ENCODE measurements at places on chromosomes 13 and 19. TPM values are rescaled to one million over a fixed set of nuclear protein-coding genes. Genes with fewer than 3 reads are reported as not detected.

Gene LIM2
- total RNA-seq, result not detected

DNA sequence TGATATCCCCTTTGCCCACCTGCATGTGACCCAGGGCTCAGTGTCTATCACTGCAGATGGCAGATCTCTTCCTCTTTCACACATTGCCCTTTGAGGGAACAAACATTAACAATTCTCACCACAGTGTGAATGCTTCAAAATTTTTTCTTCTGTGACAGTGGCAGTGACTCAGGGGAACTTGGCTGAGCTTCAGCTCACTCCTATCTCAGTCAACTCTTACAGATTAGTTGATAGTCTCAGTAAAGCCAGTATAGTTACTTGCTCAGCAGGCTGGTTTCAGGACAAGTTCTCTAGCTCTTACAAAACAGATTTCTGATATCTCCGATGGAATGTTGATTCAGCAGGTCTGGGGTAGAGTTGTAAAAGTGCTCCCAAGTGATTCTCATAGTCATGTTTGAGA, 166.9 kb downstream of the DLEU7 start:
- DNase-seq, result peak; percentile 60

GRCh38 chr13:89897681-89898080, 1449.8 kb upstream of the MIR17HG start:
- DNase-seq, result no peak

DNA sequence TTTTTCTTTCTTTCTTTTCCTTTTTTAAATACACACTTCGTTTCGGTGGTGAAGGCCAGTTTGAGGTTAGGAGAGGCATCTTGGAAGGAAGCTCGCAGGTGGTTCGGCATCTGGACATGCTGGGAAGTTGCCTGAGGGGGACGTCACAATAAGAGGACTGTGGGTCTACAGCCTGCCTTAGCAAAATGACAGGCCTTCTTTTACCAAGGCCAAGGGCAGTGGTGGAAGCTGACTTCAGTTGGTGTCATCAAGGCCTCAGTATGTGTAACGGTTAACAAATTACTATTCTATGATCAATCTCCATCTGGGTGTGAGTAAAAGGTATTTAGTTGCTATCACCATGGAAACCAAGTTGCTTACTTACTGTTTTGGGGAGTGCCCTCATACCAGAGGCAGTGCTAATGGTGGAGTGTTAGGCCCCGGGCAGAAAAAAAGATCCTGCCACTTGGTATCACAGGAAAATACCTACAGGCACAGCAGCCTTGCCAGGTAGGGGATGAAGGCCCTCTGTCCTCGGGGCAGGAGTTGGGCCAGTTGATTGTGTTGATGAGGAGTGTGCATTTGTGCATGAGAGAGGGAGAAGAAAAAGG, 10.3 kb downstream of the ACTN4 start:
- peak; percentile 64 for DNase-seq

Gene SSC5D
- 23.2 TPM for total RNA-seq

- peak; percentile 93 for DNase-seq
Measured at GRCh38 chr13:102798581-102799425, at the start of the genes BIVM and POGLUT2. Gene BIVM (plus strand): TSS chr13:102799119. CDS start chr13:102807268, 8,149 bp downstream. Gene POGLUT2 (minus strand): TSS chr13:102798976. CDS start chr13:102798670, 306 bp downstream.

DNA sequence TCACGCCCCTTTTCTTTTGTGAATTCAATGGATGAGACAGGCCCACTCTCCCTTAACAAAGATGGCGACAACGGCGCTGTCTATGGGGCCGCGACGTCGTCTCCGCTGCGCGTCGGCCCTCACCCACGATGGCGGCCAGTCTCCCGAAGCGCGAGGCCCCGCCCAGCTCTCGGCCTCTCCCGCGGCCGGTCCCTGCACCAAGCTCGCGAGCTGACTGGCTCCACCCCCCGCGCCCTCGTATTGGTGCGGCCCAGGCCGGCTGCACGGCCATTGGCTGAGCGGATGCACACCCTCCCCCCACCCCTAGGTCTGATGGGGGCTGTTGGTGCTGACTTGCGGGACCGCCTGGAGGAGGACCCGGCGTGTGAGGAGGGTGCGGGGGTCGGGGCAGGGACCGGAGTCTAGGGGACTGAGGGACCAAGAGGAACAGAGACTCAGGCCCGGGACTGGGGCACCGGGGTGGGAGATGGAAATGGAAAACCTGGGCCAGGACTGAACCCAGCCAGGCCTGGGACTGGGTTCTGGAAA, 4.8 kb downstream of the SPHK2 start:
- peak; percentile 97 for DNase-seq

- DNase-seq, result peak; percentile 30
Measured at GRCh38 chr13:59680429-59681024, 483.2 kb downstream of the DIAPH3 start.

DNA sequence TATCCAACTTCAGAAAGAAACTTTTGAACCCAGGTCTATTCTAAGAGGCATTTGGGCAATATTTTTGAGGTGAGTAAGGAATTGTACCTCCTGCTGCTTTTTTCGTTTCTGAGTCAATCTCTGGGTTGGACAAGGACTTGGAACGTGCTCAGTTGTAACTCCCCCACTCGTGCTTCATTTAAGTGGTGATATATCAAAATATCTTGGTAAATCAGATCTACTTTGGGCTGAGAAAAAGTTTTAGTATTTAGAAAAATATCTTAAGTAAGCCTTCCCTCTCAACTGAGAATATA, 728.9 kb downstream of the EFNB2 start:
- no peak for DNase-seq

- no peak for DNase-seq
Measured at GRCh38 chr13:32840989-32841713, 175.1 kb upstream of the KL start.

GRCh38 chr13:108957369-108958012, 328.1 kb downstream of the MYO16 start:
- DNase-seq, result peak; percentile 73

DNA sequence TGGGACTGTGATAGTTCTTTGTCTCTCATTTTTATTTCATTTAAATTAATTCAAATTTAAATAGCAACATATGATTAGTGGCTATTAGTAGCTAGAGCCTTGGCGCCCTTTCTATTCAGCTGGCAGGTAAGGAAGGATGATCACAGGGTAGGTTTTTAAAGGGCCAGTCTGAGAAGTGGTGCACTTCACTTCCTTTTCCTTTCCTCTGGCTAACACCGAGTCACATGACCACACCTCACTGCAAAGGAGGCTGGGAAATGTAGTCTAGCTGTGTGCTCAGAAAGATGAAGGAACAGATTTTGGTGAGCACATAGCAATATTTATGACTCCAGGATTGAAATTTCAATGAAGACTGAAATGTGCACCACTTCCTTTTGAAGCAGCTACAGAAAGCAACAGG, 128.7 kb downstream of the TSHZ3 start:
- DNase-seq, result no peak

DNA sequence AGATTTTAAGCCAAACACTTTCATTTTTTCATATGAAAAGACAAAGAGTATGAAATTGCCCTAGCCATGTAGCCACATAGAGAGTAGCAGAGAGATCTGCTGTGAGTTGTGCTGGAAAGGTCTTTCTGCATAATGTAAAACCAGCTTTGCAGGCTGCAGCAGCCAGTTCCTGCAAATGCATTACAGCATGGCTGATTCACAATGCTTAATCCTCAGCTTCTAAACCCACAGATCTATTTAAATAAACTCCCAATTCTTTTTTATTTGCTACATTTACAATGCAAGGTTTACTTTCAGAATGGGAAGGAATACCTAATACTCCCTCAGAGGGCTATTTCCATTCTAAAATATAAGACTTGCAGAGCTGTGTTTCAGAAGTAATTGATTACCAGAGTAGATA, 185.6 kb upstream of the STARD13 start:
- DNase-seq, result no peak

Gene MISP3
- under 0.01 TPM for total RNA-seq

GRCh38 chr19:57888107-57888559, 704 bp downstream of the ZNF814 start:
- DNase-seq, result no peak

Gene CDKN2D
- total RNA-seq, result 6.1 TPM

DNA sequence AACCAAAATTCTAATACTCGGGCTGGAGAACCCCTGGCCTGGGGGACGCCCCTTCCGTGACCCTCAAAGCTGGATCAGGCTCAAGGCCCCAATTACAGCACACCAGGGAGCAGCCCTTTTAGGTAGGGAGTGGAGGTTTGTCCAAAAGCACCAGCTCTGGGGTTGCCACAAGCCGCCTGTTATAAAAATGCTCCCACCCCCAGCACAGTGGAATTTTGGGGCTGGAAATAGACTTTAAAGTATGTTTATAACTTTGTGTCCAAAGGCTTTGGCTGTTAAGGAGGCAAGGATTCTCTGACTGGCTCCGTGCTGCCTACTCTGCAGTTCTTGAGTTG, 564 bp upstream of the GMIP start:
- no peak for DNase-seq

DNA sequence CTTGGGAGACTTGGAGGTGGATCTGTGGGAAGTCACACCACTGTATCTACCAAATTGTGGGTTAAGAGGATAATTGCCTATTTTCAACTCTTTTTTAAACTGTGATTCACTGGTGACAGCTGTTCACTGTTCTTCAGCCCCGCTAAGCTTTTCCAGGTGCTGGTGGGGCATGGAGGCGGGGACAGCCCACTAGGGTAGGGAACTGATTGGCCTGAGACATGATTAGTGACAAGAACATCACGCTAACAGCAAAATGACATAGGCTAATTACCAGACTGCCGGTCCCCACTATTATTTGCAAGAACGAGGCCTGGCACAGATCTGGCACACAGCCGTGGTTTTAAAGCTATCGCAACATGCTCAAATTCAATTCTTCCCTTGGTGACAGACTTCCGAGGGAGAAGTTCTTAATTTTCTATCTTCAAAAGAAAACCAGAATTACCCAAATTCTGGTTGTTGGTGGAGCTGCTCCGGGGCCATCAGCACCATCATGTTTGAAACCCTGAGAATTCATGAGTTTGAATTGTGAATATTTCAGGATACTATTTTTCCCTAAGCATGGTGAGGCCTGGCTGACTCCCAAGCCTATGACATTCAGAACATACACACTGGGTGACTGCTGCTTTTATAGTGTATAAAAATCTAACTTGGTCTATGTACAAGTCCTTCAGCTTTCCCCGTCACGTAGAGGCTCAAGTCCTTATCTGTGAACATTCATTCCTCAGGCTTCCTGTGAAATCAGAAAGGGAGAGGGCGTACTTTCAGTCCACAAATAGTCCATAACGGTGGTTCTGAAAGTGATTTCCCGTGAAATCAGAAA, 17.9 kb downstream of the DOCK9 start:
- no peak for DNase-seq

DNA sequence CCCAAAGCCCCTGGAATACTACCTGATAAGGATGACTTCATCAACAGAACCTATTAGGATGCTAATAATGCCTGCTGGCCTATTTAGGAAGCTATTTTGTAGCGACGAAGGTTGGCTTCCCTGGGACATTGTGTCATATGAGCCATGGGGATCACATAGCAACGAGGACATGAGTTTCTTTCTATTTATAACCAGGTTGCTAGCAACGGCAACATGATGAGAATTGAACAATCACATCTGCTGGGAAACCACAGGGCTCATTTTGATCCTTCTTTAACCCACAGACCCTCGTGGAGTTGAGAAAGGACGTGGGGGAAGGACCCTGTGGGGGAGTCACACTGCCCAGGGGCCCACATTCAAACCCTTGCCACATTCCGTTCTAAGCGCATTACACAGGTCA, 172.2 kb downstream of the COL4A1 start:
- no peak for DNase-seq

Gene ERF
- total RNA-seq, result 32.5 TPM

DNA sequence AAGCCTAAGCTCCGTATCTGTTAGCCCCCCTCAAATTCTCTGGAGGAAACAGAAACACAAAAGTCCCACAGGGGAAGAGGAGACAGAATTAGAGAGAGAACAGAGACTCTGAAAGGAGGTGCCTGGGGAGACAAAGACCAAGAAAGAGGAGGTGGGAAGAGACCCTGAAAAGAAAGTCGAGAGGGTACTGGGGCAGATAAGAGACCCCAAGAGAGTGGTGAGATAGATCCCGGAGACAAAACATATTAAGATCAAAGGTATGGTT, 915 bp upstream of the GRWD1 start:
- DNase-seq, result no peak

DNA sequence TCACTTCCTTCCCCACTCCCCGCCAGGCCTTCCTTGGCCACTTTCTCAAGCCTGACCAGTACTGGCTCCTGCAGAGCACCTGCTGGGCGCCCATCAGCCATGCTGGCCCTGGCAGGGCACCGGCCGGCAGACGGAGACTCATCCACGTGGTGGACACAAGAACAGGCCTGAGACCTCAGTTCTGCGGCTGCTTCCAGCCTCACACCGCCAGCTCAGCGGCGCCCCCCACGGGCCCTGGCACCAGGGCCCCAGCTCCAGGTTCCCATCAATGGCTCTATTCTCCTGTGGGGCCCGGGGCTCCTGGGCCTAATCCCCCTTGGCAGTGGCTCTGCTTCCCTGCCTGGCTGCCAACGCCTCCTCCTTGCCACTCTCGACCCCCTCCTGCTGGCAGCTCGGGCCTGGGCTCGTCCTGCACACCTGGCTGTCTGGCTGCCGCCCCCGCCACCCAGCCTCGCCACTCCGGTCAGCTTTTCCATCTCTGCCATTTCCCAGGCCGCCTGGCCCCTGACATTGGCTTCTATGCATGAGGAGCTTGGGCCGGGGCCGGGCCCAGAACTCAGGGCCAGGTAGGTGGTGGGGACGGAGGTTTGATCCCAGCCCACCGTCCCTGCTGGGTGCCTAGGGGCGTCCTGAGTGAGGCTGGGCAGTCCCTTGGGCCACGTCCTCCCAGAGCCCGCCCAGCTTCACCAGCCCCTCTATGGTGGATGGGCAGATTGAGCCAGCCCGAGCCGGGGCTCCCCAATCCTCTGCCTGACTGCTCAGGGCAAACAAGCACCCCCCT, 6.2 kb downstream of the NDUFA11 start:
- no peak for DNase-seq

- no peak for DNase-seq
Measured at GRCh38 chr19:15419413-15420025, 731 bp upstream of the AKAP8L start.

DNA sequence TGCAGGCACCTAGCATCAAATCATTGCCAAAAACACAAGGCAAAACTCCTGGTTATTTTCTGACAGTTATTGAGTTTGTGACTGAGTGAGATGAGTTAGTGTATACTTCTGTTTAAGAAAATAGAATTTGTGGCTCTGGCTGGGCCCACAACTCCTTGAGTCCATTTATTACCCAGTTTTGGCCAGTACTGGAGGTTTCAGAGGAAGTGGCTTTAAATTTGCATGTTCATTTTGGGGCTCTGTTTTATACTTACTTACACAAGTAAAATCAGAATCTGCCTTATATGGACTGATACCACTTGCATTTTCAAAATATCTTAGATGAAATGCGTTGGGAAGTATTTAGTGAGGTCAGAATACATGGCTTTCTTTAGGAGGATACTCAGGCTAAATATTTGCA, 29.0 kb downstream of the TNFSF11 start:
- DNase-seq, result no peak

GRCh38 chr13:78662467-78662866, 3.5 kb upstream of the OBI1 start:
- no peak for DNase-seq

All from fibroblast of villous mesenchyme (primary cell).